Activated CD4-positive, alpha-beta T cell treated with anti-CD3 and anti-CD28 coated beads for 24 hours (primary cell): ENCODE measurements at places on chromosomes 4 and X.
A peak's percentile ranks its signal among the peaks of the same experiment; 100 is the strongest.

GRCh38 chr4:30720661-30721184, 554 bp downstream of the PCDH7 start:
- DNase-seq = no peak

GRCh38 chr4:70678383-70678999, 9.8 kb upstream of the UTP3 start:
- no peak for DNase-seq

DNA sequence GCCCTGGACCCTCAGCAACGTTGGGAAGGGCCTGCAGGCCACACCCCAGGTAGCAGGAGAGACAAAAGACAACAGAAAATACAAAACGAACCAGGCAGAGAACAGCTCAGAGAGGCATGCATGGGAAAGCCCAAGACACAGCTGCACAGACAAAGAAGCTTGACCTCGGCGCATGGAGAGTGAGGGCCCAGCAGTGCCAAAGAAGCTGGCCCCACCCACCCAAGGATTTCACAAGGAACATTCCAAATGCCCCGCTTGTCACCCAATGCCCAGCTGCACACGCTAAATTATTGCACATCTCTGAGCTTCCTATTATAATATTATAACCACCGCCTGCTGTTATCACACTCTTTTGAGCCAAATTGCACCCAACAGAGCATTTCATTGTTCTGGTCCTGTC, 147.7 kb upstream of the TBL1X start:
- no peak for DNase-seq

GRCh38 chrX:124045109-124045508, 83.6 kb downstream of the STAG2 start:
- DNase-seq = no peak

- no peak for DNase-seq
Measured at GRCh38 chrX:29315931-29316330, 728.7 kb downstream of the IL1RAPL1 start.

GRCh38 chrX:38277802-38278201, 49.5 kb downstream of the RPGR start:
- no peak for DNase-seq

DNA sequence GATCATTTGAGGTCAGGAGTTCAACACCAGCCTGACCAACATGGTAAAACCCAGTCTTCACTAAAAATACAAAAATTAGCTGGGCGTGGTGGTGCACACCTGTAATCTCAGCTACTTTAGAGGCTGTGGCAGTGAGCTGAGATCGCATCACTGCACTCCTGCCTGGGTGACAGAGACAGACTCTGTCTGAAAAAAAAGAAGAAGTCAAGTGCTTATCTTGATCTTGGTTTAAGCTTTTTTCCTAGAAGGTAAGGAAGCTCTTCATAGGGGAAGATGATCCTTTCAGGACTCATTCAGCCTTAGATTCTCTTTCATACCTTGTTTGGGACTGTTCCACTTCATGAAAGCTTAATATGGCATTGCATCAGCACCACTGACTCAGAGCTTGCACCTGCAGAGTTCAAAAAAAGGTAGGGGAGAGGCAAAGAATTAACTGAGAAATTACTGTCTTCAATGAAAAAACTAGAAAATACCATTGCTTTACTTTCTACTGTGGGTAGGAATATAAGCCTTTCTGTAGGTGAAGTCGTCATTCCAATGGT, 70.8 kb upstream of the EPGN start:
- no peak for DNase-seq

DNA sequence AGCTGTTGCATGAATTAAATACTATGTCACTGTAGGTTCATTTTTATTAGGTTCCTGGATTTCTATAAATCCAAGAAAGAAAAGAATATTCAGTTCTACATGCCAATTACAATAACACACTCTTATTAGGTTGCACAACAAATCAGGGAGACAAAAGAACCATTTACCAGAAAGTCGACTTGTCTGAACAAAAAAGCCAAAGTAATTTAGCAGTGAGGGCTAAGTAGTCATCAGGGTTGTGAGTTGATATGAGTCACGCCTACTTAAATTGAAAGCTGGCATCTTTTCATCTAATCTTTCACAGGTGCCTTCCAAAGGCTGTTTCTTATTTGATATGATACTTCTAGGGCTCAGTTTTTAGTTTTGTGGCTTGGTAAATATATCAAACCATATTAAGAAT, 25.4 kb upstream of the GNRHR start:
- DNase-seq = no peak

DNA sequence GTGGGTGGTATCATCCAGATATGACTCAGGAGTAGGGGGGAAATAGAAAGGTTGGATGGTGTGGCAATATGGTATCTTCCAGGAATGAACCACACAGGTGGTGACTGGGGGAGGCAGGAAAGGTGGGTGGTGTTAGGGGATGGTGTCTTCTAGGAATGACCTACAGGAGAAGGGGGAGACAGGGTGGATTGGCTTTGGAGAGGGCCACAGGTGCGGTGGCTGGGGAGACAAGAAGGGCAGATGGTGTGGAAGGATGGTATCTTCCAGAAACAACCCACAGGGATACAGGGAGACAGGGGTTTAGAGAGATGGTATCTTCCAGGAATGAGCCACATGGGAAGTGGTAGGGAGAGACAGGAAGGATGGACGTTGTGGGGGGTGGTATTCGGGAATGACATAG, 64.0 kb downstream of the MAOA start:
- no peak for DNase-seq

DNA sequence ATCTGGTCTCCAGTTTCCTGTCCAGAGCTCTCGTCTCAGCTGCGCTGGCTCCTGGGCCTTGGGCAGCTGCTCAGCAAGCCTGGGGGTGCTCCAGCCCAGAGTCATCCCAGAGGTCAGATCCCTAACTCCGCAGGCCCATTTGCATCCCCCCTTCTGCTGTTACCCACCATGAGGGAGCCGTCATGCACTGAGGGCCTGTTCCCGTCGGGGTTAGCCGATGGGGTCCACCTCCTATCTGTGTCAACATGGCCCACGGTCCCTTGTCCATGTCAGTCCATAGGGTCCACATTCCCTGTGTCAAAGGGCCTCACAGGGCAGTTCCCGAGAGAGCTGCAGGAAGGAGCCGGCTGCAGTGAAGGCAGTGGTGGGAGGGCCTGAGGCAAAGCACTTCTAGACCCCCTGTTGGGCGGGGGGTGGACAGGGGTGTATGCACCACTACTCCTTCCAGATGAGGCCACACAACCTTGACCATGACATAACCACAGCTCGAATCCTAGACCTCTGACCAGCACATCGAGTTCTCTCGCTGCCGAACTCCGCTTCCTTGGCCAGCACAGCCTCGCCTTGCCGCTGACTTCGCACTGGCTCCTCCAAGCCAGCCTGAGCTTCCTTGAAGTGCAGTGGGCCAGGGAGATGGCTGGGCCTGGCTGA, 24.9 kb downstream of the WDR1 start:
- DNase-seq = no peak

GRCh38 chrX:2863646-2864045, 34.9 kb downstream of the GYG2 start:
- DNase-seq = no peak

DNA sequence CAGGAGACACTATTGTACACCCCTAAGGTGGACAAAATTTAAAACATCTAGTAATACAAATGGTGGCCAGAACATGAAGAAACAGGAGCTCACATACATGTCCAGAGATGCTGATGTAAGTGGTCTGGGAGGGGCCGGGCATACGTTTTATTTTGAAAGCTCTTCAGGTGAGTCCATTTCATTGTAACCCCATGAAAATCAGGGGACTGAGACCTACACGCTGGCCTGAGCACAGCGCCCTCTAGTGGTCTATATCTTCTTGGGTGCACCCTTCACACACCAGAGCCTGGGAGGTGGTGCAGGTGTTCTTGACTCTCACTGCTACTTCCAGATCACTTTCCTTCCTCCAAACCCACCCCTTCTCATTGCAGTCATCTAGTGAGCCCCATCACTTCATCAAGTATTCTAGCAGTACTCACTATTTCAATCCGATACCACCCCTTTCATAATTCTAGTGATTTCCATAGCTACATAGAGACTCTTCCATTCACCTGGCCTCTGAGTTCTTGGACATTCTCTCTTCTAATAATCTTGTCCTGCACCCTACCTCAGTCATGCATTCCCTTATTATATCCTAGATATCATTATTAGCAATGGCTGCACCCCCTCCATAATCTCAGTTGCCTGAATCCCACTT, 4.3 kb upstream of the TLR6 start:
- DNase-seq = peak; percentile 42

GRCh38 chr4:8703401-8703696, 110.8 kb downstream of the CPZ start:
- DNase-seq = no peak

GRCh38 chr4:89712141-89712540, 124.8 kb downstream of the SNCA start:
- no peak for DNase-seq

- no peak for DNase-seq
Measured at GRCh38 chr4:52376132-52376704, 282.9 kb downstream of the USP46 start.

DNA sequence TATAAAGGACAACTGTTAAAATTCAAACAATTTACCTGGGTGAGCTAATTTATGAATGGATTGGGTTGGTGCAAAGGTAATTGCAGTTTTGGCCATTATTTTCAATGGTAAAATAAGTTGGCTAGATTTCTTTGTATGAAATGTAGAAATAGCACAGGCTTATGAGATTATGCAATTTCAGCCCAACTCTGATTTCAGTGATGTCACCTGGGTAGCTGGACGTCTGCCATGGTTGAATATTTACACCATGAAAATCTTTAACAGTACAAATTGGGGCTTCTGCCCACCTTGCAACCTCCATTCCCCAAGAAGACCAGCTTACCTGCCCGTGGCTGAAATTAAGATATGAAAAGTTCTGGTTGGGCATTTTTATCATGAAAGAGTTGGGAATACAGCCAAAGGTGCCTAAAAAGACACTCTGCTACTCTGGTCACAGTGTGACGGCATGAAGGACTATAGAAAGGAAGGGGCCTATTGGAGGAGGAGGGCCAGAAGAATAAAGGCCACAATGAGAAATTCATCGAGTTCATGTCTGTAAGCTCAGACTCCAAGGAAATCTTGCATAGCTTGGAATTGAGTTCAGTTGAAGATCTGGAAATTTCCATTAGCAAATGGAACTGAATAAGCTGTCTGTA, 29.7 kb downstream of the EGF start:
- DNase-seq = no peak

DNA sequence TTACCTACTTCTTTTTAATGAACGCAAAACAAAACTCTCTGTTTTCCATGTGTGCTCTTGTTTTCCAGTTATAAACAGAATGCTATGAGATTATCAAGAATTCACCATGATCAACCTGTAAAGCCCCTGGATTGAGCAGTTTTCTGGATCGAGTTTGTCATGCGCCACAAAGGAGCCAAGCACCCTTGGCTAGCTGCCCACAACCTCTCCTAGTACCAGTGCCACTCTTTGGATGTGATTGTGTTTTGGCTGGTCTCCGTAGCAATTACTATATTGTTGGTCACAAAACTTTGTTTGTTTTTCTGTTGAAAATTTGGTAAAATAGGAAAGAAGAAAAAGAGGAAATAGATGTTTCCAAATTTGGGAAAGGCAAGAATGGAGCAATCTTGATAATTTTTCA, 51.1 kb downstream of the UGT2B7 start:
- DNase-seq = no peak

- DNase-seq = no peak
Measured at GRCh38 chrX:130869239-130869638, 33.8 kb downstream of the ENOX2 start.

DNA sequence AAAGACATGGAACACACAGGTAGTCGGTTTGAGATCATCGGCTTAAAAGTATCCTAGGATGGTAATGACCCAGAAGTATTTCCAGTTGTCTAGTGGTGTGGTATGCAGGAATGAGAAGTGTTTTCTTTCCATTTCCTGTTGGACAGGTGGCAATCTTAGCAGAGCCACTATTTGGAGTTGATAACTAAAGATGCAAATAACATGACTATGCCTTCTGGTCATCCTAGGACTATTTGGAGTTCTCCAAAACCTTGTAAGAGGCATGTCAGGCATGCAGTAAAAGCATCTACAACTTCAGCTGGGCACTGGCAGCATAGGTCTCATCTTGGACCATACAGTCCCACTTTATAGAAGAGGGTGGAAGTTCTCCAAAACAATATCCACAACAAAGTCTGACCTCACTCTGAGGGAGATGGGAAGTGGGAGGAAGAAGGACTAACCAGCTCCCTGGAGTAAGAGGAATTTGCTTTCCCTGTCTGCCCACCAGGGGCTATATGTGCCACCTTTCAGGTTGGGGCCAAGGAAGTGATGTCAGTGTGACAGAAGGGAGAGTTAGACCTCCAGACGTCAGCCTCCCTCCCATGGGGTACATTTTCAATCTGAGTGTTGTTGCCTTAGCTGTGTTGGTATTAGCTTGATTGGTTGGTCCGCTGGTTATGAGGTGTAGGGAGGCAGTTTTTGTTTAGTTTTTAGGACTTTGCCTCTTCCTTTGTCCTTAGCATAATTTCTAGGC, 101.2 kb upstream of the MYOZ2 start:
- no peak for DNase-seq

GRCh38 chr4:98566361-98567008, 91.9 kb downstream of the TSPAN5 start:
- DNase-seq = no peak

- no peak for DNase-seq
Measured at GRCh38 chr4:123209436-123209835, 187.2 kb upstream of the SPRY1 start.

- DNase-seq = no peak
Measured at GRCh38 chr4:102037566-102037965, 247.0 kb downstream of the BANK1 start.

DNA sequence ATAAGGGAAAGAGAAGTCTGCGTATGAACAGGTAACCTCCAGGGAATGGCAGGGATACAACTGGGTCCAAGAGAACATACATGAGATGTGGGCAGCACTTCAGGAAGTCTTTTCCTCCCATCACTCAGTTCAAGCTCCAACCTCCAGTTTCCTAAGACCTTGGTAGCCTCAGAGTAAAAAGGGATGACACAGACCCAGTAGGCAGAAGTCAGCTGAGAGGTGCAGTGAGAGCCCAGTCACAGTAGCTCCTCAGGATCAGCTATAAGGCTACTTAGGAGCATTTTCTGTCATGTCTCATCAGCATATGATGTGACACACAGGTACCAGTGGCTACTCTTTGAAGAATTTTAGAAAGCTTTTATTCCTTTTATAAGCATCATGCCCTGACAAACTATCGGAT, 12.5 kb upstream of the STS start:
- no peak for DNase-seq

DNA sequence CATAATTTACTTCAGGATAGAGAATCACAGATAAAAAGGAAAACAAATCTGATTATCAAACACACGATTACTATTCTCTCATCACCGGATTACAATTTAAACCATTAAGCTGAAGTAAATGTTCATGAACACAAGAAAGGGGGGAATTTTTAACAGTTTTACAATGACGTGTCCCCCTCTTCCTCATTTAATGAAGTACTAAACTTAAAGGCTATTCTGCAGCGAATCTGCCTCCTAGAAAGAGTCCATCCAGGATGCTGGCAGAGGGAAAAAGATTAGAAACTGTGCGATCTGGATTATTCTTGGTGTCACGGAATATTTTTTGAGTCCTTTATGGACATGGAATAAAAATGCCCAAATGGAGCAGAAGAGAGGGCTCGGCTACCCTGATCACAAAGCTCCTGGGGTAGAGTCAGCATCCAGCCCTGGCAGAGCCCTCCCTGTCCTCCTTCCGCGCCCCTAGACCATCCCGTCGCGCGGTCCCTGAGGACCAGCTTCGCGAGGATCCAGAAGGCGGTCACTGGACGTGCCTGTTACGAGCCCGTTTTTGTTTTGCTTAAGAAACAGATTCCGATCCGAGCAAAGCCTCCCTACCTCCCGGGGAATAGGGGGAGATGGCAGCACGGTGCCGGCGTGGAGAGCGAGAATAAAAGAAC, 1.2 kb downstream of the ELF2 start:
- DNase-seq = no peak

- DNase-seq = no peak
Measured at GRCh38 chr4:95142932-95143331, 385.2 kb downstream of the BMPR1B start.
